ENCODE measurements at places on chromosomes 1 and 21.
A peak's percentile ranks its signal among the peaks of the same experiment; 100 is the strongest.

GRCh38 chr1:2046174-2046917 lies 3.9 kb upstream of the PRKCZ start:
- peak; percentile 52 for DNase-seq

- no peak for DNase-seq
These were observed 137.5 kb upstream of the HMGB4 start for GRCh38 chr1:33726274-33726804.

GRCh38 chr1:1275836-1276235 lies 2.2 kb upstream of the UBE2J2 start:
- DNase-seq: no peak

DNA sequence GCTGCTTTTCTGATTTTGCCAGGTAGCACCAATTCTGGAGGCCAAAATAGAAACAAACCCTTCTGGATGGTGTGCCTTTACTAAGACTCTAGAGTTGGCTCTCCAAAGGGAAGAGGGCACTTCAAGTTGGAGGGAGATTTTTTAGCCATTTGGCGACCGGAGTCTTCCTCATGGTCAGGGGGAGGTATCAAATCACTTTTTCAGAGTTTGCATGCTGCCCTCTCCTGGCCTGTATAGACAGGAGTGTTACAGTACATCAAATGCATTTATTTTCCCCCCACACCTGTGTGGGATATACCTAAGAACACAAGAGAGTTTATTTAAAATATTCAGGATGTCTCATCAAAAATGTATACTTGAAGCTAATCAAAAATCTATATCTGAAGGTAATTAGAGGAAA lies 3.2 kb downstream of the GREM2 start:
- no peak for DNase-seq

GRCh38 chr1:202038688-202039346 lies 28.4 kb downstream of the ELF3 start:
- no peak for DNase-seq

DNA sequence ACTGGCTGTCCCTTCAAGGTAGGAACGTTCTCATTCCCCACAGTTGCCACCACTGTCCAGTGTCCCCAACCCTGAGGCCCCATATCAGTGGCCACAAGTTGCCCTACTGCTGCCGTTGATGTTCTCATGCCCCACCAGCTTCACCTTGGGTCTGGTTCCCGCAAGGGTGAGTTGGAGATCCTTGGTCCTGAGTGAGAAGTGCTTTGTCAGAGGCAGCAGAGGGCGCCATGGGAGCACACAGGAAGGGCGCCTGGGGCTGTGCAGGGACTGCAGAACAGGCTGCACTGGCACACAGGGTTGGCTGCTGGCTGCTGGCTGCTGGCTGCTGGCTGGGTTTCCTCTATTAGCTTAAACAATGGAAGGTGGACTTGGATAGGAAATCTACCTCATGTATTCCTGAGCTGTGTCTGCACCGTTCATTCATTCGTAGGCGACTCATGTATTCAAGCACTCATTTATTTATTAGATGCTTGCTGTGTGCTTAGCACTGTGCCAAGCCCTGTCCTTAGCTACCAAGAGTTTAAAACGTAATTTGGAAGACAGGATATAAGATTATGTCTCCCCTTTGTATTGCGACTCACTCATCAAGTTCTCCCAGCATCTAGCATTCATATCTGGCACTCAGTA lies 2.1 kb upstream of the S100A9 start:
- DNase-seq: no peak

- DNase-seq: no peak
These were observed 20.7 kb upstream of the ATP1A1 start for GRCh38 chr1:116352349-116352813.

DNA sequence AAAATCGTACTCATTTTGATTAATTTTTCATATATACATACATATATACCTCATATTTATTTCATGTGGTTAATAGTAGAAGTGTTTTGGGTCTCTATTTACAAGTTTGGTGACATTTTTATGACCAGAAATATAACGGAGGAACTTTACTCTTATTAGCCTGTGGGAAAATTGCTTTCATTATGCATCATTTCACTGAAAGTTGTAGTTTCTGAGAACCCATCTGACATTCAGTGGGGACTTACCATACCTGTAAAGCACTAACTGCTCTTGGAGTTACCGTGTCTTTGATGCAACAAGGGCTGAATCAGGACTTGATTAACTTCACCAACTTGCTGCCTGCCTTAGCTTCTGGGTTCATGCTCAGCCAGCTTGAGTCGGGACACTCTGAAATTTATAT lies 49.9 kb upstream of the ITPKB start:
- DNase-seq: no peak

DNA sequence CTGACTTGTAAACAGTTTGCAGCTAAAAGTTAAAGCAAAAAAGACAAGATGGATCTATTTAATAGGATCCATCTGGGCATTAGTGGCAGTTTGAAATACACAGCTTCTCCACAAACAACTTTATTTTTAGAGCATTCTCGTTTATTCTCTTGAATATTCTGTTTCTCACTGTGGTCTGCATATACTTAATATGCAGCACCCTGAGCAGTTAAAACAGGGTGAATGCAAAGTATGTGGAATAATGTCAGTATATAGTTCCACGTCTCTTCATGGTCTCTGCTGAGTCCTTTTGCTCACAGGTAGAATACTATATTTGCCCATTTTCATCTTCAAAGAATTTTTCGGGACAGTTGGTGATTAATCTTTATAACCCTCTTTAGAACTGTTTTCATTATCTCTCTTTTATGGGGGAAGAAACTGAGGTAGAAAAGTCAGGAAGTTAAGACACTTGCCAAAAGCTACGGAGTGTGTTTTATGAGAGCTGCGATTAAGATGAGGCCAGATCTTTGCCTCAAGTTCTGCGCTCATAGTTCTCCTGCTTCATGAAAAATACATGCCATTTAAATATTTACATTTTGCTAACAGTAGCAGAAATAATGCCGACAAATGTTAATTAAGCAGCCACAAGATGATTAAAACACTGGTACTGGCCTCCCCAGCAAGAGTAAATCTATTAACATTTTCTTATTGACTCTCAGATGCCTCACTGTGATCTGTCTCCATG lies 115.6 kb downstream of the PTBP2 start:
- no peak for DNase-seq

GRCh38 chr1:44609768-44610526 lies 64.3 kb downstream of the TMEM53 start:
- no peak for DNase-seq

DNA sequence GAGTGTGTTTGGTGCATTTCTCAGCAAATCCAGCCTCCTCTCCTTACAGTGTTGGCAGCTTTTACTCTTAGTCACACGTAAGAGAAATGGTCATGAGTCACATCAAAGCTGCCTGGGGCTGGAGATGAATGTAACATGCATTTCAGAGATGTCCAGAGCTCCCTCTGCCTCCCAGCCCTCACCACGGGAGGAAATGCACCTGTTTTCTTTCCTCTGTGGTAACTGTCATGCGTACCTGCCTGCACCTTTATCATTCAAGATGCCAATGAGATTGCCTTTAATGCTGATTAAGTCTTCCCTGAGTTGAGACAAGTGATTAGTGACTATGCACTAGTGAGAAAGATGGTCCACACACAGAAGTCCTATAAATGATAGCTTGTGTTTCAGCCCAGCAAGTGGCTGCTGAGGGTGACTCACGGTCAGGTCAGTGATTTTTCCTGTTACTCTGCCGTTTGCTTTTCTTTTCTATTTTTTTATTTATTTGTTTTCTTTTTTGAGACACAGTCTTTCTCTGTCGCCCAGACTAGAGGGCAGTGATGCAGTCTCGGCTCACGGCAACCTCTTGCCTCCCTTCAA lies 277.3 kb upstream of the FMN2 start:
- peak; percentile 64 for DNase-seq

DNA sequence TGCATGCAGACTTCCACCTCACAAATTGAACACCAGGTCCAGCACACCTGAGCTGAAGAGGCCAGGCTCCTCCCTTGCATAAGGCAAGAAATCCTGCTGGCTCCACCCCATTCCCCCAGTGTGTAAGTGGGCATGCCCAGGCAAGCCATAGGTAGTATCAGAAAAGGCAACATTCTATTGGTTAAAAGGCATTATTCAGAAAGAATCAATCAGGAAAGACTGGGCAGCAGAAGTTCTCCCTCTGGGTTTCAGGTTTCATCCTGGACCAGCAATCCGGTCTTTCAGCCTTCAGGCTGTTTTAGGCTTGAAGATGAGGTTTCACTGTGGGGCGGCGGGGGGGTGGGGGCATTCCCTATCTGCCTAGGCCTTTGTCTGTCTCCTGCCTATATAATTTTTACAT lies 42.0 kb upstream of the LHX8 start:
- no peak for DNase-seq

DNA sequence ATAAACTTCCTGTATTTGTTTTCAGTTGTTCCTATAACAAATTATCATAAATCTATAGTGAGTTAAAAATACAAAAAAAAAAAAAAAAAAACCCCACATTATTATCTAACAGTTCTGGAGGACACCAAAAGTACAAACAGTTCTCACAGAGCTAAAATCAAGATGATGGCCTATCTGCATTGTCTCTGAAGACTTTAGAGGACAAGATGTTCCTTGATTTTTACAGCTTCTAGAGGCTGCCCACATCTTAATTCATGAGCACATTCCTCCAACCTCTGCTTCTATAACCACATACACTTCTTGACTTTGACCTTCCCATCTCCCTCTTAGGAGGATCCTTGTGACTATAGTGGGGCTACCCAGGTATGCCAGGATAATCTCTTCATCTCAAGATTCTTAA lies 806.1 kb downstream of the LTN1 start:
- no peak for DNase-seq

DNA sequence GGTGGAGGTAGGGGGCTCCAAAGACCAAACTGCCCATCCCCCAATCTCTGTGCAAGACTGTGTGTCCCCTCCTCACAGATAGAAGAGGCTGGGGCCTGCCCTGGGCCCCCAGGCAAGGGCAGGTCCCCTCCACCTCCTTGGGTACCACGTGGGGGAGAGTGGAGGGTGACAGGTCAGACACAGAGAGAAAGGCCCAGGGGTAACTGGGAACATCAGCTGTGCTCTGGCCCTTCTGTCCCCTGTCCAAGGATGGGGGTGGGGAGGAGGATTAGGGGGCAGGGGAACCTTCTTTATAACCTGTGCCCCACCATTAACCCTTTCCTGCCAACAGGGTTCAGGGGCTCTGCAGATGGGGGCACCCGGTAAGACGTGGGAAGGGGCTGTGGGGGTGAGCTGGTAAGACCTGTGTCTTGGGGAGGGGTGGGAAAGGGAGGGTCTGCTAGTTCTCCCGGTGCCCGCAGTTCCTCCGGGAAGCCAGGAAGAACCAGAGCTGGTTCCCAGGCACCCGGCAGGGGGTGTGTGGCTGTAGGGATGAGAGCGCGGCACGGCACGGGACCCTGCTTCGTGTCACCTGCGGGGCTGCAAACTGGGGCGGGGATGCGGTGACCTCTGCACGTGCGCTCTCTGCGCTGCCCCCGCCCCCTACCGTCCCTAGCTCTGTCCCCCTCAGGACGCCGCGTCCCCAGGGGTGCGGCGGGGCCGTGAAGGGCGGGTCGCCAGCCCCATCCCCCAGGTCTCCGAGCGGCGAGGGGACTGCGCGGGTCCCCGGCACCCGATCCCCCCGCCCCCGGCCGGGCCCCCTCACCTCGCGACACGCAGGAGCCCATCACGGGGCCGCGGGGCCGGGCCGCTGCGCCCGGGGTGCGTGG lies 601 bp downstream of the FAM131C start:
- no peak for DNase-seq

GRCh38 chr1:74470936-74471335 lies 41.5 kb downstream of the LRRC53 start:
- no peak for DNase-seq

- no peak for DNase-seq
These were observed 165.2 kb downstream of the NTMT2 start for GRCh38 chr1:170310951-170311350.

- DNase-seq: no peak
These were observed 15.9 kb upstream of the S1PR1 start for GRCh38 chr1:101220906-101221305.

DNA sequence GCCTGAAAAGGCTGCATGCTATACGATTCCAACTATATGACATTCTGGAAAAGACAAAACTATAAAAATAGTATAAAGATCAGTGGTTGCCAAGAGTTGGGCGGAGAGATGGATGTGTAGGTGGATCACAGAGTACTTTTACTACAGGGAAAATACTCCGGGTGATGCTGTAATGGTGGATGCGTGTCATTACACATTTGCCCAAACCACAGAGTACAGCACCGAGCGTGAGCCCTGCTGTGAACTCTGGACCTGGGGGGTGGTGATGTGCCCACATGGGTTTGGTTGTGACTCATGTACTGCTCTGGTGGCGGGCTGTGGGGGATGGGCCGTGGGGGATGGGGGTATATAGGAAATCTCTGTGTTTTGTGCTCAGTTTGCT lies 162.7 kb upstream of the COL6A1 start:
- DNase-seq: peak; percentile 20

DNA sequence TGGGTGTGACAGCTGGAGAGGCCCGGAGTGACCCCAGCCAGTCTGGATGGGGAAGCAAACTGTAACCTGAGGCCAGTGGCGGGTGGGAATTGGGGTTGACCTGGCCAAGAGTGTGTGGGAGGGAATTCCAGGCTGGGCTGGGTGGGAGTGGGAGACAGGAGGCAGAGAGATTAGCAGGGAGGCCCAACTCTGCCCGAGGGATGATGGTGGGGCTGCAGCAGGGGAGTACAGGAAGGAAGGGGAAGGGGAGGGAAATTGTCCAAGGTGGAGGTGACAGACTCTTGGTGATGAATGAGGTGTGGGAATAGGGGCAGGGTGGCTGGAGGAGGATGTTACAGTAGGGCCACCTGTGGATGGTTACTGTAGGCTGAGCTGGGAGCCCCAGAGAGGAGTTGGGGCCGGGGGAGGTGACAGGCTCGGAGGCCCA lies 40.4 kb downstream of the HUNK start:
- DNase-seq: no peak

- no peak for DNase-seq
These were observed 2.9 kb downstream of the DBT start for GRCh38 chr1:100246738-100247137.

GRCh38 chr1:6208723-6209660 lies 3.1 kb downstream of the RNF207 start:
- DNase-seq: peak; percentile 52

- no peak for DNase-seq
These were observed 16.6 kb upstream of the DR1 start for GRCh38 chr1:93328809-93329760.

GRCh38 chr1:167111868-167112709 lies 18.2 kb downstream of the STYXL2 start:
- DNase-seq: no peak

GRCh38 chr1:182602935-182603645 lies 1.1 kb downstream of the RGS16 start:
- no peak for DNase-seq

- no peak for DNase-seq
These were observed 16.8 kb downstream of the LGR6 start for GRCh38 chr1:202210385-202210784.

GRCh38 chr1:22133247-22133930 lies 9.5 kb downstream of the WNT4 start:
- no peak for DNase-seq
